GM23248 (cell line): ENCODE measurements at places on chromosomes 5 and 9.

- DNase-seq: peak; percentile 58
Observed at GRCh38 chr9:133658442-133659431, 22.6 kb downstream of the DBH start.

- DNase-seq: peak; percentile 26
Observed at GRCh38 chr5:68450245-68450852, 234.8 kb downstream of the PIK3R1 start.

DNA sequence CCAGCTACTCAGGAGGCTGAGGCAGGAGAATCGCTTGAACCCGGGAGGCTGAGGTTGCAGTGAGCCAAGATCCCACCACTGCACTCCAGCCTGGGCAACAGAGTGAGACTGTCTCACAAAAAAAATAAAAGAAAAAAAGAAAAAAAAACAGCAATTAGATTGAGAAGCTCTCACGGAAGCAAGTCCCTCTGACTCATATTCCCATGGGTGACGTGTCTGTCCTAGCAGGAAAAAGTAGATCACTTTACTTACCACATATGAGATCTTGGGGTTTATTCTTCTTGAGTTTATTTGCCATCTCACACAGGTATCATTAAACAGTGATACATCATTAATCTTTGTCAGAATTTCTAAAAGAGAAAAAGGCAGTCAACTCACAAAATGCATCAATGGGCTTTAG lies 62.6 kb downstream of the SUSD1 start:
- peak; percentile 92 for DNase-seq

GRCh38 chr5:93893075-93893474 lies 151.7 kb upstream of the POU5F2 start:
- DNase-seq: no peak

DNA sequence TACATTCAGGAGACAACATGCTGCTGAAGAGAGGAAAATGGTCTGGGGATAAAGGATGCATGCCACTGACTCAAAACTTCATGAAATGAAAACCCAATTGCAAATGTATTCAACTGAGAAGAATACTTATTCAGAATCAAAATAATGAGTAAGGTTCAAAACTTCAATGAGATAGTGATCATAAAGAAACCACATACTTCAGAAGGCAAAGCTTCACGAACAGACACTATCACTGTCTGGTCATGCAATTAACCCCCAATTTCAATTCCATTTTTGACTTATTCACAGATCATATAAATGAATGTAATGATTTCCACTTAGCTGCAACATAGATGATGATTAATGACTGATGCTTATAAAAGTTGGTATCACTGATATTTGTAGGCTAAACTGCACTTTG lies 33.0 kb upstream of the CTNNAL1 start:
- DNase-seq: no peak

GRCh38 chr9:3508521-3509291 lies 17.1 kb downstream of the RFX3 start:
- no peak for DNase-seq

DNA sequence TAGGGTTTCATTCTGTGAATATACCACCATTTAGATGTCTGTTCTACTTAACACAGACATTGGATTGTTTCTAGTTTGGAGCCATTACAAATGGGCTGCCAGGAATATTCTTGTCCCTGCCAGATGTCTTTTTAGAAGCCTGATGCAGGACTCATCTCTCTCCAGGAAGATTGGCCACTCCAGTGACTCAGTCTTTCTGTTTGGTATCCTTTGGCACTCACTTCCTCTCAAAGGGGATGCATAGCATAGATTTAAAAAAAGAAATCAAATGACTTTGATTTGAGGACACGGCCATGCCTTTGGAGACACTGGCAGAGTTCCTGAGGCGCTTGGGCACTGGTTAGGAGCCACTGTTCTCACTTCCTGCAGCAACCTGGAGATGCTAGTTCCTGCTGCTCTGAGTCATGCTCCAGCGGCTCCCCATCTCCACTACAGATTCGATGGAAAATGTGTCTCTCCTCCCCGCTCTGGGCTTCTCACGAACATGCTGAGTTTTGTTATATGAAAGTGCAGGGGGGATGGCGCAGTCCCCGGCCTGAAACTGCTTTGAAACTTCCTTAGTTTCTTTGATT lies 3.5 kb upstream of the ZNF366 start:
- peak; percentile 96 for DNase-seq

GRCh38 chr5:54521856-54522479 lies 4.4 kb downstream of the SNX18 start:
- peak; percentile 49 for DNase-seq

DNA sequence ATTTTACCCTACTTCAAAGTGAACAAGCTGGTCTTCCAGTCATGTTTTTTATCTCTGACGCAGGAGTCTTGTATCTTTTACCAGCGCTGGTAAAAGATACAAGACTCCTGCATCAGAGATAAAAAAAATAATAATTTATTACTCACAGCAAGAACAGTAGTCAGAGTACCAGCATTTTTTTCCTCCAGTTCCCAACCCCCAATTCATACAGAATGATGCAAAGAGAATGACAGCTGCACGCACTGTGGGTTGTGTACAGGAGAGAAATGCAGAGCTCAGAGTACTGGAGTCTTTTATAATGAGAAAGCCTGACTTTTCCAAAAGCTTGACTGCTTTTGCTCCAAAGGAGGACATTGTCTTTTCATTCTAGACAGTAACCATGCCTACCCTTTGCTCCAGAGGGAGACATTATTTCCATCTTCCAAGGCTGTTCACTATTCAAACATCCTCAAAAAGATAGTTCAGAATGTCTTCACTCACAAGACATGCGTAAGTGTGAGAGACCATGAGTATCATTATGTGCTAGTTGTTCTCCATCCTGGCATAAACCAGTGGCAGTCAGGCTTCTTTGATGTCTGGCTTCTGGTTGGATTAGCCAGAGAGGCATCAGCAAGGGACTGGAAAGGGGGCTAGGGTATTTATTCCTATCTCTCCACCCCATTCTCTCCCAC lies 14.3 kb upstream of the RANBP6 start:
- DNase-seq: no peak

DNA sequence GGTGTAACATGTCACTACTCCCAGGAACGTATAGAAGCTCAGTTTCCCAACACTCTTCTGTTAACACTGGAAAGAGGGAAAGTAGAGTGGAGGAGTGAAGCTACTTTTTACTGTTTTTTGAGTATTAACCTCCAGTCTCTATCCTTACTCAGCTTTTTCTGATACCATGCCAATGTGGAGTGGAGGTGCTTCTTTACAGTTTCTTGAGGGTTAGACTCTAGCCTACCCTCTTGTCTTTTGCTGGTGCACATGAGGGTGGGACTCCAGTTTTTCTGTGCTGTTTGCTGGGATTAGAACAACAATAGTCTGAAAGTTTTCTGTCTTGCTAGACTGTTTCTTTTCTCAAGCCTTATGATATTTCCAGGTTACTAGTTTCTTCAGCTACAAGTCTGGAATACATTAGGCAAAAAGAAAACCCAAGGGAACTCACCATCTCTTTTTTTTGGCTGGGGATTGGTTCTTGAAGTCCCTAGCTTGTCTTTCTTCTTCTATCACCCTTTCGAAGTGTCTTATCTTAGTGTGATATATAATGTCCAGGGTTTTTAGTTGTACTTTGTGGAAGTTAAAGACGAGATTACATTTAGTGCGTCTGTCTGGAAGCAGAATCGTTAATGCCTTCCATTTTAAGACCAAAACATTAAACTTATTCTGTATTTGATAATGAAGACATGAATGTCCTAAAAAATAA lies 35.9 kb downstream of the PRR16 start:
- DNase-seq: no peak

DNA sequence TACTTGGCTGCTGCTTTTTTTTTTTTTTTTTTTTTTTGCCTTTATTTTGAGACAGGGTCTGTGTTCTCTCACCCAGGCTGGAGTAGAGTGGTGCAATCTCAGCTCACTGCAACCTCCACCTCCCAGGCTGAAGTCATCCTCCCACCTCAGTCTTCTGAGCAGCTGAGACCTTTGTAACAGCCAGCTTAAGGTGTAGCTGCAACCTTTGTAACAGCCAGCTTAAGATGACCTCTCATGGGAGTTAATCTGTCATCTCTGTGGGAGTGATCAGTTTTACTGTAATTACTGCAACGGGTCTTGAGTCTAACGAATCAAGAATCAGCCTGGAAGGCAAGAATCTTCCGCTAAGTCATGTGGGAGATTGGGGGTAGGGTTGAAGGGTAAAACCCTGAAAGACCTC lies 31.6 kb upstream of the SNX2 start:
- no peak for DNase-seq

GRCh38 chr9:84301851-84302250 lies 38.7 kb downstream of the SLC28A3 start:
- peak; percentile 51 for DNase-seq

- DNase-seq: peak; percentile 59
Observed at GRCh38 chr9:121622387-121623203, 28.8 kb upstream of the DAB2IP start.

- peak; percentile 65 for DNase-seq
Observed at GRCh38 chr5:132422720-132423437, 53.4 kb downstream of the SLC22A5 start.

GRCh38 chr5:113118298-113118697 lies 141.7 kb downstream of the DCP2 start:
- DNase-seq: no peak

DNA sequence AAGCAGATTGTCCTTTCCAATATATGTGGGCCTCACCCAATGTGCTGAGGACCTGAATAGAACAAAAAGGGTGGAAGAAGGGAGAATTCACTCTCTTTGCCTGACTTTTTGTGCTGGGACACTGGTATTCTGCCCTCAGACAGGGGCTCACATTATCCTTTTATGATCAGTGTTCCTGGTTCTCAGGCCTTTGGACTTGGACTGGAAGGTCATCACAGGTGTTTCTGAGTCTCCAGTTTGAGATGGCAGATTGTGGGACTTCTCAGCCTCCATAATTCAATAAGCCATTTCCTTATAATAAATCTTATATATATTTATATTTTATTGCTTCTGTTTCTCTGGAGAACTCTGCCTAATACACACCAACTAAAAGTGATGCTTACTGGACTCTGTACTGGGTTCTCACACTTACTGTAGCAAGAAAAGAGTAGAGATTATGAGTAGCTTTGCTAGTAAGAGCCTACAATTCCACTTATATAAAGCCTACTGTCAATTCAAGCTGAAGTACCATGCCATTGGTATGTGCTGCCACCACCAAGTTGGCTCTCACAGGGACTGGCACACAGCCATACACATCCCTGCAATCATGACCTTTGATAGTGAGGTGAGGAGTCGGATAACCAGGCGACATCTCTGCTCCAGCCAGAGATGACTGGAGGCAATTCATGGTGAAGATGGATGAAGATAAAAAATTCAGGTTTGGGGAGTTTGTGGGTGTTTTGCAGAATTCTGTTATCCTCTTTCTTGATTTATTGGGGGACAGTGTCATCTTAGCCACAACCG lies 130.7 kb upstream of the NR3C1 start:
- no peak for DNase-seq

DNA sequence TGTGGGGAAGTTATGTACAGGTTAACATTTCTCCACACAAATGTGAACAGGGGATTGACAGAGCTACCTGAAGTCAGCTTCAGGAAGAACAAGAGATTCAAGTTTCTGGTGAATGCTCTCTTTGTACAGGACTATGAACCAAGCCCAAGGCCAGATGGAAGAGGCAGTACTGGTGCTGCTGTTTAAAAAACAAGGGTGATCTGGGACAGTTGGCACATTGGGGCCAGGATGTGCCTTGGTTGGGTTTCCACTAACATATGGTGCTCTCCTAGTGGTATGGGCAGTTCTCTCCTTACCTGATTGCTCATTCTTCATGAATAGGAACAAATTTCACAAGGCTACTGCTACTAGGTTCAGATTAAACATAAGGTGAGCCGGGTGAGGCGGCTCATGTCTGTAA lies 40.0 kb downstream of the MTMR12 start:
- no peak for DNase-seq

- DNase-seq: no peak
Observed at GRCh38 chr5:118371973-118372831, 616.1 kb downstream of the DTWD2 start.

GRCh38 chr5:148884339-148885020 lies 58.1 kb downstream of the ADRB2 start:
- peak; percentile 44 for DNase-seq

- peak; percentile 80 for DNase-seq
Observed at GRCh38 chr9:124320062-124320973, 62.6 kb downstream of the NEK6 start.

DNA sequence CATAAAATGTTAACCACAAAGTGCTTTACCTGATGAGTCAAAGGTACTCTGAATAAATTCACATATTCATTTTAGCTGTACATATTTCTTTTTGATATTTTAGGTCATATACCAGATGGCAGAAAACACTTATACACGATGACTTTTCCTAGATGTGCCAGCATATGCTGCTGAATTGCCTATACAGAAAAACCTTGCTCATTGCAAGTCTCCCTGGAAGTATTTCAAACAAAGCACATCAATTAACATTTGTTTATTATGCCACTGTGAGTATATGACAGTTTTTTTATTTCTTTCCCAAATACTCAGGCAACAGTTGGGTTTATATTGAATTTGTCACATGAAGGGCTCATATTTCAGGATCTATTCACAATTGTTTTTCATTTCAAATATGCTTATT lies 180.8 kb downstream of the TMEM232 start:
- no peak for DNase-seq

- DNase-seq: no peak
Observed at GRCh38 chr5:132396589-132397031, 27.1 kb downstream of the SLC22A5 start.

GRCh38 chr9:113541019-113541900 lies 77.7 kb downstream of the RGS3 start:
- peak; percentile 67 for DNase-seq

DNA sequence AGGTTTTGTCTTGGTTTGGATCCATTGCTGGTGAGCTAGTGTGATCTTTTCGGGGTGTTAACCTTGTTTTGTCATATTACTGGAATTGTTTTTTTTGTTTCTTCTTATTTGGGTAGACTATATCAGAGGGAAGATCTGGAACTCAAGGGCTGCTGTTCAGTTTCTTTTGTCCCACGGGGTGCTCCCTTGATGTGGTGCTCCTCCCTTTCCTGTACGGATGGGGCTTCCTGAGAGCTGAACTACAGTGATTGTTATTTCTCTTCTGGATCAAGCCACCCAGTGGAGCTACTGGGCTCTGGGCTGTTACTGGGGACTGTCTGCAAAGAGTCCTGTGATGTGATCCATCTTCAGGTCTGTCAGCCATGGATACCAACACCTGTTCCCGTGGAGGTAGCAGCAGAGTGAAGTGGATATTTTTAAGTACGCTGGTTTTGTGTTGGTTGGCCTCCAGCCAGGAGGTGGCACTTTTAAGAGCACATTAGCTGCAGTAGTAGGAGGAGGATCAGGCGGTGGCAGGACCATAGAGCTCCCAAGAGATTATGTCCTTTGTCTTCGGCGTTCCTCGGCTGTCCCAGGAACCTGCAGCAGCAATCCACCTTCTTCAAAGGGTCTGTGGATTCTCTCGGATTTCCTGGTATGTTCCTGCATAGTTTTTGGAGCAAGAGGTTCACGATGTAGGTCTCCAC lies 27.2 kb downstream of the SCAMP1 start:
- no peak for DNase-seq

- DNase-seq: peak; percentile 83
Observed at GRCh38 chr9:21711504-21711903, 90.9 kb upstream of the MTAP start.

DNA sequence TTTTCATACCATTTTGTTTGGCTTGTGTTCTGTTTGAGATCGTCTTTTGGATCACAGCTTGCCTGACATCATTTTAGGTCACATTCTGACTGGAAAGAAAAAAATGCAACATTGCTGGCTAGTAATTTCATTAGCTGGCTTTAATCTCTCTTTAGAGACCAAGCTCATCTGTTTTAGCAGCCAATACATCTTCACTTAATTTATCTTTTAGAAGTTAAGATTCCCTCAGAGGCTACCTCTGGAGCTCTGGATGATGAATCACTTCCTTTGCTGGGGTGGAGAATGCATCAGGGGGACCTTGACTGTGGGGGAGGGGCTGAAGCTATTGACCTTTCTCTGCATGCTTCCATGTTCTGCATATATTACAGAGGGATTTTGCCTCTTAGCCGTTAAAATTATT lies 181.5 kb upstream of the OTULINL start:
- peak; percentile 83 for DNase-seq
